RWPE2 (cell line): ENCODE measurements at places on chromosomes 3 and 15.

- DNase-seq: no peak
Observed at GRCh38 chr3:157082305-157082982, 77.5 kb downstream of the CCNL1 start.

- DNase-seq: no peak
Observed at GRCh38 chr3:129482721-129483120, 42.7 kb downstream of the IFT122 start.

- DNase-seq: no peak
Observed at GRCh38 chr15:79562899-79563298, 130.8 kb downstream of the MINAR1 start.

- no peak for DNase-seq
Observed at GRCh38 chr15:60121845-60122244, 117.7 kb downstream of the FOXB1 start.

DNA sequence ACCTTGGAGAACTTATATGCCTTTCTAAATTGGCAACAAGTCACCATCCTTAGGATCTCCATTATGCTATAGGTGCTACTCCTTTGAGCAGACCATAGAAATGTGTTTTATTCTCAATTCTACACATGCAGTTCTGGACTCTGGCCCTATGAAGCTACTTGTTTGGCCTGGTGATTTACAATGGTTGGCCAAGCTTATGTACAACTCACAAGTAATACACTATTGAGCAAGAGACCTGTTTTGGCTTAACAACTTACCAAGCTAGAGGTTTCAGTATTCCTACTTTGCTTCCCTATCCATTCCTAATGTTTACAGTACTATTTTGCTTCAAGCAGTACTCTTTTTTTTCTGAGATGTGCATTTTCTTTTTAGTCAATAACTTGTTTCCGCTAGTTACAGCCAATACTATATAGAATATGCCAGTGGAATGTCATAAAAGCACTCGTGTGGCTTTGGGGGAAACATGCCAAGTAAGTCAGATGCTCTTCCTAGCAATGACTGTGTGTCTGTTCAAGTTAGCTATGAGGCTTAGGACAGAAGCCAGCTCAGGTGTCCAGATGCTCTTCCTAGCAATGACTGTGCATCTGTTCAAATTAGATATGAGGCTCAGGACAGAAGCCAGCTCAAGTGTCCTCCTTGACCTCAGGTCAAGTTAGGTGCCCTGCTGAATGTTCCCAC is 174.9 kb upstream of the SEMA6D start:
- DNase-seq: no peak

- DNase-seq: peak; percentile 87
Observed at GRCh38 chr15:27956285-27956684, 142.8 kb downstream of the OCA2 start.

DNA sequence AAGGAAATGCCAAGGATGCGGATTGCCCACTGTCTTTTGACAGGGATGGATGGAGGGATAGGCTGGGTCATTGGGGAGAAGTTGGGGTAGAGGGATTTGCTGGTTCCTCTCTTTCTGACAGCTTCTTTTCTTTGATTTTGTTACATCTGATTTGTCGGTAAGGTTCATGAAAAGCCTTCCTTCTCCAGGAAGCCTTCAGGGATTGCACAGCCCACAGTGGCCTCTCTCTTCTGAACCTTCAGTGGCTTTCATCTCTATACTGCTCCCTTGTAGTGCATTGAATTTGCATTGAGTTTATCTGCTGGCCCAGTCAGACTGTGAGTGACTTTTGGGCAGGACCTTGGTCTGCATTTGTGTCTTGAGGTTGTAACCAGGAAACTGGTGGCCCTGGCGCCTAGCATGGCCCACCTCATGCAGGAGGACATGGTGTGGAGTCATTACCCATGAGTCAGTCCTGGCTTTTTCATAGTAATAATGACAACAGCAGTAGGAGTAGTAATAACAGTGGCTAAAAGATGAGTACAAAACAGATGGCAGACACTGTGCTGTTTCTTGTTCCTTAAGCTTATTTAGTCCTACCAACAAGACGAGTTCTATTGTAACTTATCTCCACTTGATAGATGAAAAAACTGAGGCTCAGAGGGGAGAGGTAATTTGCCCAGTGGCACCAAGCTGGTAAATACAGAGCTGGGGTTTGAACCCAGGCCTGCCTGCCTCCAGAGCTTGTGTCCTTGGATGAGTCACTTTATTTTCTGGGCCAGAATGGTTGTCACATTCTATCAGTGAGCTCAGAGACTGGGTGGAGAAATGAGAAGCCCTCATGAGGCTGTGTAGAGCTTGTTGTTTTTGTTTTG is 28.4 kb downstream of the SMAD6 start:
- DNase-seq: no peak

DNA sequence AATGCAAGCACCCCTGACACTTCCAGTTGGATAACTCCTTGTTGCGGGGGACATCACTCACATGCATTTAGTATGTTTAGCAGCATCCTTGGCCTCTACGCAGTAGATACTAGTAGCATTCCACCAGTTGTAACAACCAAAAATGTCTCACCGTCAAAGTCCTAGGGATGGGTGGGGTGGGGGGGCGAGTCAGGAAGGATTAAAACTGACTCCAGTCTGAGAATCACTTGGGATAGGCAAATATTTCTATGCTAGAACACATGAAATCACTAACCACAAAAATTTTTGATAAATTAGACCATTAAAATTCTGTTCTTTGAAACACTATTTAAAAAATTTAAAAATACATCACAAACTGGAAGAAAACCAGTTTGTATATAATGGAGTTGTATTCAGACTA is 18.0 kb downstream of the ICE2 start:
- DNase-seq: no peak

DNA sequence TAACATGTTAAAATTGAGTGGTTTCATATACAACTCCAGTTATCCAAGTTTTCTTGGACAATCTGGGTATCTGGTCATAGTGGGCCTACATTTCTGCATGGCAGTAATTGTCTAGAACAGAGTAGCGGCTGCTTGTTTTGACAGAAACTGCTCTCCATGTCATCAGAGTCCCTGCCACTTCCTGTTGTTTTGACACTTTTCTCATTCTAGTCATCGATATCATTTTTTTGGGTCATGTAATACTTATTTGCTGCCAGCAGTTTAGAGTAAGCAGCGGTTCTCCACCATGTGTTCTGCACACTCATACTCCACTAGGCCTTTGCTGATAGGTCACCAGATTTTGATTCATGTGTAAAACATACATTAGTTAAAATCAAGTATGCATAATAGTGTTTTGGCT is 81.5 kb downstream of the SLC25A26 start:
- no peak for DNase-seq

DNA sequence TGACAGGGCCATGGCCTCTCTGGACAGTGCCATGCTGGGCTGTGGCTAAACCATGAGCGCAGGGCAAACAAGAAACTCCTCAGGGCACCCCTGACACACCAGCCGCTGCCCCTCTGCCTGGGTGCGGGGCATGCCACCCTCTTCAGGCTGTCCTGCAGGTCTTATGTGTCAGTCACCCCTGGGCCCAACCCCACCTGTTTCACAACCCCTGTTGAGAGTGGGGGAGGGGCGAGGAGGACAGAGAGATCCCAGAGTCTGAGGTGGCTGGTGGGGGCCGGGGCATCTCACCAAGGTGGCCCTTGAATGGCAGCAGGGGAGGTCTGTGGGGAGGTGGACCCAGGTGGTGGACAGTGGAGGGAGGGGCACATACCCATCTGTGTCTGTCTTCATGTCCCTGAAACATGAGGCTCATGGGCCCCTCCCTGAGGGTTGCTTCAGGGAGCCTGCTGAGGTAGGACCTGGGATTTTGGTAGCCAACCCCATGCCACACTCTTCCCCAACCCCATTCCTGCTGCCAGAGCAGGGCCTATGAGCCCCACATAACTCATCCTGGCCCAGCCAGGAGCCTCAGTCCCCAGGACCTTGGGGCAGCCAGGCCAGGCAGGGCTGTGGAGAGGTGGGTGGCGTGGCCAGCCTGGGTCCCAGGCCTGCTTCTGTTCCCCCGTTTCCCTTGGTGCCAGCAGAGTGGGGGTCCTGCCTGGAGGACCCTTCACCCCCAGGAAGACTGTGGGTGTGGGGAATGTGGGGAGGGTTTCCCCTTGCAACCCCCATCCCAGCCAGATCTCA is 1.7 kb upstream of the STAB1 start:
- no peak for DNase-seq

DNA sequence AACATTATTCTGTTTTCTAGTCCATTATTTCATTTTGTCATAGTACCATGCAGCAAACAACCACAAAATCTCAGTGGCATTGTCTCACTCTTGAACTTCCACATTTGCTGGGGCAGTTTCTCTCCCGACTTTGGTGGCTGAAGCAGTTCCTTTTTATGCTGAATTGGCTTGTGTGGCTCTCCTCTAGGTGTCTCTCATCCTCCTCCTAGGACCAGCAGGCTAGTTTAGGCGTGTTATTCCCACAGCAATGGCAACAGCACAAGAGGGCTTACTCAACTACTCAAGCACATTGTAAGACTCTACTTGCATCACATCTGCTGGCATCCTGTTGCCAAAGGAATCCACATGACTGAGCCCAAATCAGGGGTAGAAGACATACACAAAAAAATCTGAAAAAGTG is 201.8 kb upstream of the KCNH8 start:
- DNase-seq: no peak

- DNase-seq: no peak
Observed at GRCh38 chr3:160637086-160637485, 39.9 kb upstream of the ARL14 start.
